Germinal center (tissue), 1 donor: ENCODE measurements at places on chromosomes 3 and 15.

DNA sequence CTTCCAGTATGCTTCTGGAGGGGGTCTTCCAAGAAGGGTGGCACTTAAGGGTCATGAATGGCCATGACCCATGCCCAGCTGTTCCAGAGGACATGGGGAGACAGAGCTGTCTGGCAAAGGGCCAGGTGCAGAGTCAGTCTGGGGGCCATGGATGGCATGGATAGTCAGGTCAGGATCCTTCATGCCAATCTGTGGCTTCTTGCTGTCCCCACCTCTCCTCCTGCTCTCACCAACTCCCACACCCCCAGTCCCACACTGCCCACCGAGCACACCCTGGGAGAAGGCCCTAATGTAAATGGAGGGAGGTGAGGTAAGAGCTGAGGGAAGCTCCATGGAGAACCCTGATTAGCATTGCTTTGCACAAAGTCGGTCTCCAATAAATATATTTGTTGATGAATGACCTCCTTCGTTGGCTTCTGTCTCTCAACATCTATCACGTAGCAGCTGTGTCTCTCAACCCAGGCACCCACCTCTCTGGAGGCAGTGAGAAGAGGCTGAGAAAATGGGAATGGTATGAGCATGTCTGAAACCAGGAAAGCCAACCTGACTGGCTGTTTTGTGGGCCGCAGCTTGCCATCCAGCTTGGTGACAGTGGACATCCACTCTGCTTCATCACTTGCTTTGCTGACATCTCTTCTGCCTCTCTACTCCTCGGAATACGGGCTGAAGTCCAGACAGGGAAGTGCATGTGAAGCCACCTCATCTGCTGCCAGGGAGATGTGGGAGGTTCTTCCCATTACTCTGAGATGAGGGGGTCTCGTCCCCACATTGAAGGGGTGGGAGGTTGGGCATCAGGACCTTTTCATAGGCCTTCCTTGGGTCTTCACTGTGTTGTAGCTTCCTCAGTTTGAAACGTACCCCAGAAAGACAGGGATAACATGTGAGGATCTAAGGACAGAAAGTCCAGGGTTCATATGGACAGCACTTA, 37.7 kb upstream of the RAB6B start:
- DNase-seq = no peak

DNA sequence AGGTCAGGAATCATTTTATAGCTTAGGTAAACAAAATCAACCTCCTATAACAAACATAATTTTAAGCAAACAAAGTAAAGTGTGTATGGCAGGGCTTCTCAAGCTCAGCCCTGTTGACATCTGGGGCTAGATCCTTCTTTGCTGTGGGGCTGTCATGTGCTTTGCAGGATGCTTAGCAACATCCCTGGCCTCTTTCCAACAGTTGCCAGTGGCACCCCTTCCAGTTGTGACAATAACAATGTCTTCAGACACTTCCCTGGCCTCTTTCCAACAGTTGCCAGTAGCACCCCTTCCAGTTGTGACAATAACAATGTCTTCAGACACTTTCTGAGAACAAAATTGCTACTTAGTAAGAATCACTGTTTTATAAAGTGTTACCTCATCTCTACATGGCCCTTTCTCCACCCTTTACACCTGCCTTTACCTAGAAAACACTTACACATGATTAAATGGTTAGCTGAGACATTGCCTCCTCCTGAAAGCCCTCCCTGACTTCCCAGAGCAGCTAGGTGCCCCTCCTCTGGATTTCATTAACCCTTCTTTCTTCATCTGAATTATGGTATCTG, 194.0 kb upstream of the LMCD1 start:
- no peak for DNase-seq

DNA sequence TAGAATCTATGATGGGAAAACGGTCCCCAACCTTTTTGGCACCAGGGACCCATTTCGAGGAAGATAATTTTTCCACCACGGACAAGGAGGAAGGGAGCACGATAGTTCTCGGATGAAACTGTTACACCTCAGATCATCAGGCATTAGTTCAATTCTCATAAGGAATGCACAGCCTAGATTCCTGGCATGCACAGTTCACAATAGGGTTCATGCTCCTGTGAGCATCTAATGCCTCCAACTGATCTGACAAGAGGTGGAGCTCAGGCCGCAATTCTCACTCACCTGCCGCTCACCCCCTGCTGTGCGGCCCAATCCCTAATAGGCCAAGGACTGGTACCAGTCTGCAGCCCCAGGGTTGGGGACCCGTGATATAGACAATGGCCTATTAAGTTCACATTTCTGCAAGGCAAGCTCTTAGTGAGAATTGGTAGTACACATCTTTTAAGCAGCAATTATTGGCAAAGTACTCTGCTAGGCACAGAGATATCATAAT, 26.5 kb downstream of the CD200R1 start:
- DNase-seq = no peak

GRCh38 chr3:114411811-114412803, 118.3 kb downstream of the TIGIT start:
- no peak for DNase-seq

DNA sequence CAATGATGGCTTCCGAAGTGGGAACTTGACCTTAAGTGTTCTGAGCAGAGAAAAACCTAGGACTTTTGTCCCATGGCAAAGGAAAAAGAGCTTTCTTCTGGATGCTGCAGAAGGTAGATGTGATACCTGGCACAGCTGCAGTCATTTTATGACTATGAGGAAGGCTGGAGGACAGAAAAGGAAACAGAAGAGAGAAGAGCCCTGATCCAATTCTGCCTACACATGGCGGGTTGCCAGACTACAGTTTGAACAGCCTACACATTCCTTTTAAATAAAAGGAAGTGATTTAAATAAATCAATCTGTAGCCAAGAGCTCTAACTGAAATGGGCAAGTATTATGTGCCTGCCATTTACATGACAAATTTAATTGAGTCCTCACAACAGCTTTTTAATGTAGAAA, 43.6 kb upstream of the CHRNB4 start:
- DNase-seq = no peak

DNA sequence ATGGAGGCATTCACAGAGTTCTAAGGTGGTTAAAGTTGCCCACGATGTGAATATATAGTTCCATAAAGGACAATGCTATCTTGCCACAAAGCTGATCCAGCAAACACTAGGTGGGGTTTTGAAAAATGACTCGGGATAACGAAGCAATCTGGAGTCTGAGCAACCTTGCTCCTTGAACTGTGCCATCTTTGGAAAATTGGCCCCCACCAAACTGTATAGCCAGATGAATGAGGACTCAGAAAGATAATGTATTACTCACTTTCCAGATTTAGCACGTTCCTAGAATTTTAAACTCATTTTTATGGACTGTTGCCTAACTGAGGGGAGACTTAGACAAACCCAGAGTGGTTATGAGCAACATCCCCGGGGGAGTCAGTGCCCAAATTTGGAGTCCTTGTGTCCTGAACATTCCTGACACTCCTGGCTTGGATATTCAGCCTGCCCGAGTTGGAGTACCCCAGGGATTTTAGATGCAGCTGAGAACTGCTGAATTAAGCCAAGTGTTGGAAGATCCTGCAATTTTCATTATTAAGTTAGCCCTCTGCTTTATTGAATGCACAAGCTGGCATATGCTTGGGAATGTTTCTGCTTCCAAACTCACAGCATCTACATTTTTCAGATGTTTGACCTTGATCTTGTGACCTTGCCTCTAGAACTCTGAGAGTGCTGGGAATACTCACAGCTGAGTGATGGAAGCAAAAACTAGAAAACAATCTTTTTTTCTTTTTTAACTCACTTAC, 8.8 kb upstream of the MAGI1 start:
- no peak for DNase-seq

GRCh38 chr3:111333642-111334041, 208.4 kb upstream of the CD96 start:
- DNase-seq = no peak
